ENCODE measurements at places on chromosomes 11 and 22. TPM values are rescaled to one million over a fixed set of nuclear protein-coding genes. Genes with fewer than 3 reads are reported as not detected.

MRGPRX4 gene
- not detected for total RNA-seq

OR51F2 gene
- not detected for total RNA-seq

LIF gene
- 3.6 TPM for total RNA-seq

PHLDB1 gene
- 85.2 TPM for total RNA-seq

MTMR3 gene
- total RNA-seq = 25.8 TPM

DNA sequence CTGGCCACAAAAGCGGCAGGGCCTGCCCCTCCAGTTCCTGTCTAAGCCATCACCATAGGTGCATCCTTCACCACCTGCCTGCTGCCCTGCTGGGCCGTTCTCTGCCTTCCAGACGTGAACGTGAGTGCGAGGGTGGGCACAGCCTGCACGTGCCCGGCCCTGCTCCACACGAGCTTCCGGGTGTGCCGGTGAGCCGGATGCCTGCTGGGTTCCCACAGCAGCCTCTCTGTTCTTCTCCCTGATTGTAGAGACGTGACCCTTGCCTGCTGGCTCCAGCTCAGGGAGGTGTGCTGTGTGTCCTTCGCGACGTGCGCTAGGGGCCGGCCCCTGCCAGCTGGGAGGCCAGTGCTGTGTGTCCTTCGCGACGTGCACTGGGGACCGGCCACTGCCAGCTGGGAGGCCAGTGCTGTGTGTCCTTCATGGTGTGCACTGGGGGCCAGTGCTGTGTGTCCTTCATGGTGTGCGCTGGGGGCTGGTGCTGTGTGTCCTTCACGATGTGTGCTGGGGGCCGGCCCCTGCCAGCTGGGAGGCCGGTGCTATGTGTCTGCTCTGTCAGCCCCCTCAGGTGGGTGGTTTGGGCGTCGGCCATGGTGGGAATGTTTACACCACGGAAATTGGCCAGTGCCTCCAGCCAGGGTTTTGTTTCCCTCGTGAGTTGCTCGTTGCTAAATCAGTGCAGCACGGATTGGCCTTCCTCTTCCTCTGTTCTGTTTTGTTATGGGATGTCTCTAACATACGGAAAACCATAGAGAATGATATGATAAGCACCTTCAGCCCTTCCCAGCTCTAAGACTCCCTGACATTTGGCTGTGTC lies 35.4 kb upstream of the BRSK2 start:
- no peak for DNase-seq

DNA sequence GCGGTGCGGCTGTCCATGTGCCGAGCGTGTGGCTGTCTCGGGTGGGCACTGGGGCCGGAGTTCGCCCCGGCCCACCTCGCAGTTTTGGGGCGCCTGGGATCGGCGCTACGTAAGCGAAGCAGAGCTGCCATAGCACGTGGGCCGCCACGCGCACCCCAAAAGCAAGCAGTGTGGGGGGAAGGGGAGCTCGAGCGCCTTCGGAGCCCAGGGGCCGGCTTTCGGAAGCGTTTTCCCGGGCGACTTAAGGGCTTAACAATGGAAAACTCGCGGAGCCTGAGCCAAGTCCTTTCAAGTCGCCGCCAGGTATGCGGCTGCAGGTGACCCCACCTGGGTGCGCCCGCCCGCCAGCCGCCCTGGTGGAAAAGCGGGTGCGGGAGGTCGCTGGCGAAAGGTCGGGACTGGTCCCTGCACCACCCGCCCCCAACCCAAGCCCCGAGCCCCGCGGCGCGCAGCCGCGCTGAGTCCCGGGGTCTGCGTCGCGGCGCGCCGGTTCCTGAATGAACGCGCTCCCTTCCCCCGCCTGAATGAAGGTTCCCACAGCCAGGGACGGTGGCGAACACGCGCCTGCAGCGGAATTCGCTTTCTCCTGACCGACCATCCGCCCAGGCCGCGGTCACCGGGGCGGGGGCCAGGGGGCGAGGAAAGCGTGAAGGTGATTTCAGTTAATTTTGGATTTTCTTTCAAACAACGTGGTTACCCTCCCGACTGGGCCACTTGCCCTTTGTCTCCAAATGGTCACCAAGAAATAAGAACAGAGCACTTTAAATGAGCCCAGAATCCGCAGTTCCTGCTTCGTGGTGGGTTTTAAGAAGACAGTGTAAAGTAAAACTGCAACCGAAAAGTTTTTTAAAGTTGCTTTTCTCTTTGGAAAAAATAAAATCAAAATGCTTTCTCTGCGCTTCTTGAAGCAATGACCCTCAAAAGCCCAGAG lies 2.8 kb upstream of the CCND1 start:
- DNase-seq = peak; percentile 98

GRCh38 chr22:45450921-45451651 lies 37.6 kb downstream of the RIBC2 start:
- no peak for DNase-seq

DNA sequence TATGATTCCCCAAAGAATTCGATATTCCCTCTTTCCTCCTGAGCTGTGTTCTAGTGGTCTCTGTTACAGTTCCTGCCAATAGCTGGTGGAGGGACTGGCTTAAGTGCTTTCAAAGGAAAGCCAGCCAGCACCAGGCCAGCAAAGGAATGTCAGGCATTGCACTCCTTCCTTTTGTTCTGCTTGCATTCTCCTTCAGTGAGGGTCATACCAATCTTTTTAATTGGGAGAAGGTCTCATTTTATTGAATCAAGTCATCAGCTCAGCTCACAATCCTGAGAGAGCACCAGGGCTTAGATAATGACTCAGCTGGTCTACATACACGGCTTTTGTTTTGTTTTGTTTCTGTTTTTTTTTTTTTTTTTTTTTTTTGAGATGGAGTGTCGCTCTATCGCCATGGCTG lies 222.9 kb downstream of the NAV2 start:
- DNase-seq = peak; percentile 85

- DNase-seq = no peak
Measured at GRCh38 chr11:79071190-79071589, 369.6 kb downstream of the TENM4 start.

- DNase-seq = no peak
Measured at GRCh38 chr22:23826510-23827350, 12.1 kb downstream of the DERL3 start.

GRCh38 chr11:63872800-63873197 lies 33.9 kb downstream of the MARK2 start:
- no peak for DNase-seq

DNA sequence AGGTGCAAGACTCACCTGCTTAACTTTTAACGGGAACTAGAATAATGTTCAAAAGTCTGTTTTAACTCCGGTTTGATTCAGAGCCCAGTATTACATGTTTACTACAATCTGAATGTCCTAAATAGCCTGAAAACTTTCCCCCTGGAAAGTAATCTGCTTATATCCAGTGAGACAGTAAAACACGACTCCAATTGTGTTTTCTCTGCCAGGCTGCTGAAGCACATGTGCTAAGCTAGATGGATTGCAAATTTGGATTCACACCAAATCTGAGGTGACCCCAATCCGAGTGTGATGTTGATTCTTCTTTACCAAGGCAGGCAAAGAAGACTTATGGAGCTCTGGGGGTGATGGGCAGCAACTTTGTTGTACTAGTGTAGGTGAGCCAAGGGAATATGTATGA lies 158.7 kb upstream of the PDGFD start:
- no peak for DNase-seq

DNA sequence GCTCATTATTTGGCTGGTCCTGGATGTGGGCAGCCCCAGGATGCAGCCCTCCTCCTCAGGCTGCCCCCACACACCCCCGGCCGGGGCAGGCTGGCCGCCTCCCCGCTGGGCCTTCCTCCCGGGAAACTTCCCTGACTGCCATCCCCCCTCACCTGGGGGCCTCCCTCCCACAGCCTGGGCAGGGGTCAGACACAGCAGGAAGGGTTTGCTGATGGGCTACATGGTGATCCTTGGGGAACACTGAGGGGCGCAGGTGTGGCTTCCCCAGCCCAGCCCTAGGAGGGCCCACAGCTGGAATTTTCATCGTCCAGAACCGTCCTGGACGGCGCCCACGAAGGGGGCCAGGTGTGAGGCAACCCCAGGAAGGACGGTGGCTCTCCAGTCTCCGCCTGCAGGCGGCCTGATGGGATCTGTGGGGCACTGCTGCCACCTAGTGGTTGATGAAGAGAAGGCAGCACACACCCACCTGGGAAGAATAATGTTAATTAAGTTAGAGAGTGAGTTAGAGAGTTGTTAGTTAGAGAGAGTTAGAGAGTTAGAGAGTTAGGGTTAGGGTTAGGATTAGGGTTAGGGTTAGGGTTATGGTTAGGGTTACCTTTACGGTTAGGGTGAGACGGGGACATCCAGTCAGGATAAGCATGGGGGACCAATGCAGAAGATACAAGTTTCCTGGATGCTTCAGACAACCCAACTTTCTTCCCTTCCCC lies 75.9 kb upstream of the PRR5 start:
- DNase-seq = peak; percentile 78

DNA sequence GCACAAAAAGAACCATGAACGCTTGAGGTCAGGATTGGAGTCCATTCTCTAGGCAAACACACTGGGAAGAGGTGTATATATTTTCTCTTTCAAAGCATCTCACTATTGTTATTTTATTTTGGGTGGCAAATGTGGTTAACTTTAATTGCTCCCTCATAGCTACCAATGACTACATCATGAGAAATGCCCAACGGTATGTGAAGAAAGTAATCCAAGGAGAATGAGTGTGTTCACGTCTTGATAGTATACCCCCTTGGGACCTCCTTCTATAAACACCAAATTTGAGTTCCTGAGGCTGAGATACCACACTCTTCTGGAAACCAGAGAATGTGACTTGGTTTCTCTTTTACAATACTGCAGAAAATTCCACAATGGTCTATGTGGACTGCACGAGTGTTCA lies 15.8 kb downstream of the OR8D1 start:
- DNase-seq = no peak

DNA sequence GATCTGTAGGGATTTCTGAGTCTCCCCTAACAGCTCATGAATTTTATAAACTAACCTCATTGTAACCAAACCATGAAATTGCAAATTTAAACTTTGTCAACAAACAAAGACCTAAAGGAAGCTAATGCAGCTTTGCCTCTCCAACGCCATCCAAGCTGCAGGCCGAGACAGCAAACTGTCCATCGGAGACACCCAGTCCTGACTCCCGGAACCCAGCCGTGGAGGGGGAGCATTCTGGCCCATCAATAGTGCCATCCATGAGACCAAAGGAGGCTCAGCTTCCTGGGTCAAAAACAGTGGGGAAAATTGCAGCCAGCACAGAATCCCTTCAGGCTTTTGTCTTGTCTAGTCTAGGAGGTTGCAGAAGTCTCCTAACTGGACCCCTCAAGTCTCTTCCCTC lies 147.6 kb upstream of the OPCML start:
- no peak for DNase-seq

- DNase-seq = no peak
Measured at GRCh38 chr11:69106031-69106811, 49.5 kb upstream of the SMIM38 start.

DNA sequence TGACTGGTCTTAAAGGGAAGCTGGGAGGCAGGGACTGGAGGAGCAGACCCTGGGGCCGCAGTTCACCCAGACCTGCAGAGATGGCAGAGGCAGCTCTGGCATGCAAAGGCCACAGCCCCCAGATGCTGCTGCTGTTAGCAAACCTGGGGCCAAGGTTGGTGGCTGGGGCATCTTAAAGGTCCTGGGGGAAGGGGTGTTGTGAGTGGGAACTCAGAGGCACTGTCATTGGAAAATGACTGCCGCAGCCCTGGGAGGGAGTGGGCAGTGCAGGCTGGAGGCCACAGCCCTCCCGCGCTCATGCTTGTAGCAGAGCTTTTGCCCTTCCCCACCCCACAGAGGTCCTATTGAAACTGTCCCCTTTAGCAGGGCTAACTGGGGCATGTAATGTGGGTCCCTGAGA lies 111.8 kb downstream of the CTTN start:
- DNase-seq = no peak

DNA sequence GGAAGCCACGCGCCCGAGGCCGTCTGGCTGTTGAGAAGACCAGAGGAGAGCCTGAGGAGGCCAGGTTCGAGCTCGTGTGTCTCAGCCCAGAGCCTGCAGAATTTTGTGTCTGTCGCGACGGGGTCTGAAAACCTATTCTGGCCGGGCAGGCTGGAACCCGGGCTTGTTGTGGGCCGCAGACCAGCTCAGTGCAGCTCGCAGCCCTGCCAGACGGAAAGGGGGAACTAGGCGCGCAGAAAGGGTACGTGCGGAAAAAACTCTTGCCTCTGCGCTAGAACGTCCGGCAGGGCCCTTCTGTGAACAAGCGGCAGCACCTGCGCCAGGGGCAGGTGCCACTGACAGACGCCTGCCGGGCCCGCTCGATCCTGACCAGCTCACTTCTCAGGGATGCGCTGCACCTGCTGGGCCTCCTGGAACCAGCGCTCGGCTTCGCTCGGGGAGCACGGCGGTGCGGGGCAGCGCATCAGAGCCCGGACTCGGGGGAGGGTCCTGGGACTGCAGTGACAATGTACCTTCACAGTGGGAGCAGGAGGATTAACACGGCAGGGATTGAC lies 409.3 kb downstream of the BRD1 start:
- DNase-seq = no peak

DNA sequence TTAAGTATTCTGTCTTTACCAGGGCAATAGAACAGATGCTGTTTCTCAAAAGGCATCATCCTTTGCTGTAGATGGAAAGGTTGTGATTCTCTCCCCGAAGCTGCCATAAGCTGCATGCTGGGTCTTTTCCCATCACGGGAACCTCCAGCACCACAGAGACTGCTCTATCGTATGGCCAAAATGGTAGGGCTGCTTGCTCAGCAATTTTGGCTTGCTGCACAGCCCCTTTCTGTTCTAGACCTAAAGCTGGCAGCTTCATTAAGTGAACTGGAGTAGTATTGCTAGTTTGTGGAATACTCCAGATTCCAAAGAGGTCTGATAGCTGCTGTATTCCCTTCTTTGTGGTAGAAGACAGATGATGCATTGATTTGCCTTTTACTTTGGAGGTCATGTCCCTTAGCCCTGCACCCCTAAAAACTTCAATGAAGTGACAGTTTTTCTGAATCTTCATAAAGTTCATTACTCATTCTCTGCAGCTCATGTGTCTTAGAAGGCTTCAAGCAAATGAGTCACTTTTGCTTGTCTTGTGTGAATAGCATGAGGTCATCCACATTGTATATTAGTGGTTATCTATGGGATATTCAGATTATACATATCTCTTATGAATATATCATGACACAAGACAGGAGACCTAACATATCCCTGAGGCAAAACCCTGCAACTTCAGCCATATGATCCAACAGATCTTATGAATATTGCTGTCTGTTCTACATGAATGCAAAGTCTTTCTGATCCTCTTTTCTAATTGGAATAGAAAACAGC lies 245.3 kb downstream of the FAM76B start:
- no peak for DNase-seq

- no peak for DNase-seq
Measured at GRCh38 chr22:24827296-24827695, 21.3 kb downstream of the SGSM1 start.

GRCh38 chr11:61683961-61684869 lies 4.0 kb downstream of the DAGLA start:
- no peak for DNase-seq

GRCh38 chr11:115920092-115920461 lies 415.9 kb upstream of the CADM1 start:
- no peak for DNase-seq

DNA sequence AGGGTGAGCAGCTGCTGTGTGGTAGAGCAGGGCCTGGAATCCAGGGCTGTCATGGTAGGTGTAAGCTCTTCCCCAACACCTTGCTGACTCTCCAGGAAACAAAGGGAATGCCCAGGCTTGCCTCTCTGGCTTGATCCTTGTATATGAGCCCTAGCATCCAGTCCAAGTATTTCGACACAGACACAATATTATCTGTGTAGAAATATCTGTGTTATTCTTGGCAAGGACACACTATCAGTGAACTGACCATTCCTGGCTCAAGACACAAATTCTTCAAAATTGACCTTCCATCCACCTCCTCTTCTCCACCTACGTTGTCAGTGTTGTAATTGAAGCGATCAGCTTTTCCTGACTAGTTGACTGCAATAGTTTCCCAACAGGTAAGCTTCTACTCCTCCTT lies 312.0 kb upstream of the NARS2 start:
- DNase-seq = no peak

- peak; percentile 47 for DNase-seq
Measured at GRCh38 chr11:78708388-78708787, 133.7 kb upstream of the NARS2 start.
